ENCODE measurements at places on chromosomes 12 and 14.

- no peak for DNase-seq
These were observed 12.3 kb upstream of the DCD start for GRCh38 chr12:54660320-54660962.

- peak; percentile 59 for DNase-seq
These were observed 2.2 kb downstream of the CDK2AP1 start for GRCh38 chr12:123269395-123269892.

- no peak for DNase-seq
These were observed 3.6 kb downstream of the CMKLR1 start for GRCh38 chr12:108335349-108336119.

DNA sequence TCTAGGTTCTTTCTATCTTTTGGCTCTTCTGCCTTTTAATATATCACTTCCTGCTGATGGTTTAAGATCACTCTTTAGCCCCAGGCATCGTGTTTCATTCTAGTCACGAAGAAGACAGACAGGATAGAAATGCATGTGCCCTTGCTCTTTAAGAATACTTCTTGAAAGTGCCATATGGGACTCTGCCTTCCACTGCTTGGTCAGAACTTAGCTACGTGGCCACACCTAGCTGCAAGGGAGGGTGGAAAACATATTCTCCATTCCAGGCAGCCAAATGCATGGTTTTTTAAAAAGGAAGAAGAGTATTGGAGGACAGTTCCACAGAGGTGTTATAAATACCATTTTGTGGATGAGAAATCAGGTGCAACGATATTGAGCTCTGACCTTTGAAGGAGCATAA is 143.3 kb downstream of the KLRB1 start:
- no peak for DNase-seq

GRCh38 chr14:31965735-31966598 is 111.1 kb upstream of the ARHGAP5 start:
- DNase-seq: no peak

GRCh38 chr14:99314623-99315022 is 42.6 kb upstream of the BCL11B start:
- no peak for DNase-seq

- DNase-seq: no peak
These were observed 188.1 kb downstream of the NUBPL start for GRCh38 chr14:31749275-31749674.

GRCh38 chr14:20631880-20632389 is 9.6 kb downstream of the OR6S1 start:
- DNase-seq: peak; percentile 80

DNA sequence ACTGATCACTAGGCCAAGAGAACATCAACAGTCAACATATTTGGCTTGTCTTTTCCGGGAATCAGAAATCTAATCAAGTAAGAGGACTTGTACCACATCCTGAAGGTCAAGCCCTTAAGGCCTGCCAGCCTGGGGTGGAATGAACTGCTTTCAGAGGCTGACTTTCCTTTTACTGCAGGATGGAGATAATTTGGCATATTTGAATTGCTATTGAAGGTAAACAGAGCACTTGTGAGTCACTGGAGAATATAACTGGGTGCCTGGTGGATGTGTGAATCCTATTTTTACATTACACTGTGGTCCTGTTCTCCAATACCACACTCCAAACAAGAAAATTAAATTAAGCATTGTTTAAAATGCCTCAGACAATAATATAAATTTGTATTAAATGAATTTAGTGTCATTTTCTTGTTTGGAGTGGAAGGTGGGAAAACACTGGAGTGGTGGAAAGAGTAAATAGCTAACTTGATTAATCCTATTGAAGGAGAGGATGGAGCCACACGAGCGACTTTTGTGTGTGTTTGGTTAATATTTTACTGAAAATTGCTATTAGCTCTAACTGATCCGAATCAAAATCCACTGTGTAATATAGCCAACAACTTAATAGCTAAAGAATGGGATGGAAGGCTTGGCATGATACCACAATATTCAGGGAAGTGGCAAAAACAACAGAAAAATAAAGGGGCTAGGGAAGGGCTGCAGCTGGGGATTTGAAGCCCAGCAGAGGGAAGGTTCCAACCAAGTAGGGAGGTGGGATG is 89.4 kb downstream of the OTX2 start:
- DNase-seq: no peak

DNA sequence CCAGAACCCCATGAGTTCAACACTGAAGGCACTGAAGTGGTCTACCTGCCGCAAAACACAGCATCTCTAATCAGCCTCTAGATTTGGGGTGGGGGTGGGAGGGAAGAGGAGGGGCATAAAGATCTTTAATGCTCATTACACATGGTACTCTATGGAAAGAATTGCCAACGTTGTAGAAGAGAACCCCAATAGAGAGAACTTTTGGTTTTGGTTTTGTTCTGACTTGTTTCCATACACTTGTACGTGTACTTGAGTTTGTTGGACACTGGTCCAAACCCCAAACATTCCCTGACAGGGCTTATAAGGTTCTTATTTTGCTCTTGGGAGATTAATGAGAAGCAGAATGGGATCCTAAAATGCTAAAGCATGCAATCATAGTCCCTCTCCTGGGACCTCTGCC is 31.0 kb downstream of the GNPTAB start:
- DNase-seq: no peak

Measured in fibroblast of mammary gland (primary cell).